Fibroblast of skin of abdomen (primary cell): ENCODE measurements at places on chromosomes 2 and 18.

DNA sequence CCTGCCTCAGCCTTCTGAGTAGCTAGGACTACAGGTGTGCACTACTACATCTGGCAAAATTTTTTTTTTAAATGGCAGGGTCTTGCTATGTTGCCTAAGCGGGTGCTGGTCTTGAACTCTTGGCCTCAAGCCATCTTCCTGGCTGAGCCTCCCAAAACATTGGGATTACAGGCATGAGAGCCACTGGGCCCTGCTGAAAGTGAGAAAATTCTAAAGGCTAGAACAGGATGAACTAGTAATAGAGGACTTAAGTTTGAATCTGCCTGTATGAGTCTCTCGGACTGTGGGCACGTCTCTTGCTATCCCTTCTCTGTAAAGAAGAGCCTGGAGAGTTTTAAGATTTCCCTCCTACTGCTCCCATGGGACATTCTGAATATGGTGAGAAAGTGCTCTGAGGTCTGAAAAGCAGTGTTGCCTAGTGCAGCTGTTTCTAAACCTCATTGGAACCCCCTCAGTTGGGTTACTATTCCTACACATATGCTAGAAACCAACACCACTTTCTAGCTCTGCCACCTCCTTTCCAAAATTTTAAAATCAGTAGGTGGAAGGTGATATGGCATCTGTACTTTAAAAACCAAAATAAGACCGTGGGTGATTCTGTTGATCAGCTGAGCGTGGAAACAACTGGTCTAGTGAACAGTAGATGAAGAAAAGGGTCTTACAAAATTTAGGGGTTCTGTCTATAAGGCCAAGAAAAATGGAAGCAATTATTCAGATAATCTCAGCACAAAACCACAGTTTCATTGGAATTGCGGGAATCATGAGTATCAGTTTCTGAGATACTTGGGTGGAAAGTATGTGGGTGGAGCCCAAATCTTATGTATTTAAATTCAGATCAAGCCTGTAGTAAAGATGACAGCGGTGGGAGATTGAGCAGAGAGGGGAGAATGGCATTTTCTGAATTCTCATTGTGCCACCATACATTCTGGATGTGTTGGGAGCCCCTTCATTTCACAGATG is 259.8 kb upstream of the CXCR4 start:
- DNase-seq, result no peak

DNA sequence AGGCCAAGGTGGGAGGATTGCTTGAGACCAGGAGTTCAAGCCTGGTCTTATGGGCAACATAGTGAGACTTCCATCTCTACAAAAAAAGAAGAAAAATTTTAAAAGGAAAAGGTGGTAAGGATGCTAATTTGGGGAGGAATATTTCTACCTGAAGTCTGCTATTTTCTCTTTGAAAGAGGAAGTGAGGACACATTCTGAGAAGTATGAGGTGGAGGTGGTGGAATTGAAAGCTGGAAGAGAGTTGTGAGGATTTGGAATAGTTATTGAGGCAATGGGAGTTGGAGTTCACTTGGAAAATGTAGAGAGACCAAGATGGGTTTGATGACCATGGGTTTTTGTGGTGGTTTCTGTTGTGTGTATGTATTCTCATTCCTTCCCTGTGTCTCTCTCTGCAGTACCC is 29.3 kb downstream of the EML4 start:
- DNase-seq, result no peak

GRCh38 chr2:129760669-129761068 is 218.8 kb upstream of the RAB6C start:
- no peak for DNase-seq

DNA sequence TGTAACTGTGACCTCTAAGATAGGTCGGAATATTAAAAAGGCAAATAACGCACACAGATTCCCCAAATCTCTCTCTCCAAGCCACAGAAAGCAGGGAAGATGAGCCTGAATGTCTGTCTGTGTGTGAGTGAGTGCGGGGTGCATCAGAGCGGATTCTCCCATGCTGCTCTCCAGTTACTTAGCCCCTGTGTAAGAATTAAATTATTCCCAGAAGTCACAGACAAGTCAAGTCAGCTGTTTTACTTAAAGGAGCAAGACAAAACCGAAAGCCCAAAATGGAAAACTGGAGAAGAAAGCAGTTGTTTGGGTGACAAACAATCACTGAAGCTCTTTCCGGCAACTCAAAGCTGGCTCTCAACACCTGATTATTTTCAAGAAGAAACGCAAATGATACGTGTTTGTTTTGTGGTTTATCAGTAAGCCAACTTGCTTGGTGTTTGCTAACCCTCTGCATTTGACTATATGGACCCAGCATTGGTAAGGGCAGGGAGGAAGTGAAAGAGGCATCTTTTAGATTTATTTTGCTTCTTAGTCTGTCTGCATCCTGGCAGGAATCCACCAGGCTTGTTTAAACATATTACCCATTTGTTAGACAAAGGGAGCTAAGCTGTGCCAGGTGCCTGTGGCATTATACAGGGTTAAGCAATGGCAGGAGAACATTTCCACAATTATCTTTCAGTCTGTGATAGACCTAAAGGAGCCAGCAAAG is 121.5 kb upstream of the CREB1 start:
- DNase-seq, result peak; percentile 45

DNA sequence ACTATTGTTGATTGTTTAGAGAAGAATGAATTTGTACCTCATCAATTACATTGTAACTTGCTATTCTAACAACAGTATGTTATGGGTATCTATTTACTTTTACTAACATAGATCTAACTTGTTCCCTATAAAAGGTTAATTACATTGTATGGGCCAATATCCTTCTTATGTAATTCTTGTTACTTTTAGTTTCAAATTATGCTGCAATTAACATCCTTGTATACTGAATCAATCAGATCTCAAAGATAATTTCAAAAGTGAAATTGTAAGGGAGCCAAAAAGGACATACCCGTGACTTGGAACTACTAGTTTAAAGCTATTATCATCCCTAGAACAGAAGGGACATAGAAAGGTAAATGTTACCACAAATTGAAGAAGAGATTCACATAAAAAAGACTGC is 79.9 kb upstream of the RIT2 start:
- DNase-seq, result no peak
